ENCODE measurements at places on chromosomes 4 and X.

GRCh38 chr4:153261461-153261860 is 57.2 kb downstream of the TRIM2 start:
- DNase-seq = no peak

DNA sequence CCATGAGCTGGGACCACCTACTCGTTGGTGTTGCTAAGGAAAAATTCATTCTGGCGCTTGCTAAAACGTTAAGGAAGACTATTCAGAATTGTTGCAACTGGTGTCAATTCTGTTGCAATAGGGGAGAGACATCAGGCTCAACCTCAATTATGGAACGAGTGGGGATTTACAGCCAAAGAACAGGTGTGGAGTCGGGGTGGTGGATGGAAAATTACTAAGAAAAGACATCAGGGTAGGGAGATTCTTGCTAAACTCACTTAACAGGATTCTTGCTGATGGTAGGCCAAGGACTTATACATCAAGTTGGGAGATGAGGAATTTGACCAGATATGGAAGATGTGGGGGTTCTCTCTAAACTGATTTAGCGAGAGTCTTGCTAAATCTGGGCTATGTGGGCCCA is 139.7 kb downstream of the TENM3 start:
- no peak for DNase-seq

- no peak for DNase-seq
These were observed 127.7 kb downstream of the SLC7A11 start for GRCh38 chr4:138114434-138114833.

- DNase-seq = no peak
These were observed 700.6 kb upstream of the PITX2 start for GRCh38 chr4:111323496-111323895.

GRCh38 chr4:113976741-113977525 is 2.5 kb downstream of the ARSJ start:
- DNase-seq = no peak

DNA sequence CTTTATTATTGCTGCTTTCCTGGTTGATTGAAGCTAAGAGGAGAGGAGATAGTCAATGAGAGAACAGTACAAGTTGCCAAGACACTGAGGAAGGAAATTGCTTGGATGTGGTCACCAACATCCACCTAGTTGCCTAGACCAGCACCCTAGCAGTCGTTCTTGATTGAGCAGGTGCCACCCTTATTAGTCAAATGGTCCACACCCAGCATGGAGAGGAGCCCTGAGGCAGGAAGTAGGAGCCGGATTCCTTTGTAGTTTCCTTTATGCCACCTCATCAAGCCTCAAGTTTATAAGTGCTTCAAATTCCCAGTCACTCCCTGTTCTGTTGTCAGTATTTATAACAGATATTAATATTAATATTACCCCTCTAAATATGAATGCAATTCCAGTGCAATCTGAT is 19.1 kb downstream of the PAGE2 start:
- DNase-seq = no peak

- DNase-seq = no peak
These were observed 380.8 kb downstream of the TMA16 start for GRCh38 chr4:163875327-163875726.

DNA sequence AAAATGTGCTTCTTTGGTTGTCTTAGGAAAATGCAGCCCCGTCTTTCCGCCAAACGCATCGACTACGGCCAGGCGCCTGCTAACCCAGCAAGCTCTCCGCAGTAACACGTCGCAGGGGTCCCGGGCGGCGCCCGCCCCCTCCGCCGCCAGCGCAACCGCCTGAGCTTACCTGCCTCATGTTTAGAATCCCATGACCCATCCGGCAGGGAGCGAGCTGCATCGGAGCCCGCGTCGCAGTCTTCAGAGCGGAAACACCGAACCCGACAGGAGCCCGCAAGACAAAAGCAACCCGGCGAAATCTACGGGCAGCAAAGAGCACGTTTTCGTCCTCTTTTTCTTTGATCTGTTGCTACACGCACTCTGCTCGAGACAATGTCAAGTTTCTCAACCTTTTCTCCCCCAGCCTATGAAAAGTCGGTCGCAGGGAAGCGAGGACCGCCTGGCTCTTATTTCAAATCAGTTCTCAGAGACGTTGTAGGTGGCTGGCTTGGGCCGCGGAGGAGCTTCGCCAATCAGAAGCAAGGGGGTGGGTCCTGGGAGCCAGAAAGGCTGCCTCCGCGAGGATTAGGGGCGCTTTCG is at the start of gene MID1:
Gene MID1, minus strand, starts transcription at position 465 of the 579 bp plus-strand sequence. CDS start 53,038 bp downstream, outside the sequence.
- DNase-seq = no peak

GRCh38 chrX:41265615-41266014 is 68.3 kb upstream of the DDX3X start:
- DNase-seq = peak; percentile 43

GRCh38 chrX:101749436-101749835 is 89.8 kb upstream of the ARMCX2 start:
- DNase-seq = no peak

- no peak for DNase-seq
These were observed 25.2 kb downstream of the ARX start for GRCh38 chrX:24990535-24990934.

GRCh38 chrX:70166601-70167590 is 10.4 kb upstream of the DGAT2L6 start:
- DNase-seq = no peak

DNA sequence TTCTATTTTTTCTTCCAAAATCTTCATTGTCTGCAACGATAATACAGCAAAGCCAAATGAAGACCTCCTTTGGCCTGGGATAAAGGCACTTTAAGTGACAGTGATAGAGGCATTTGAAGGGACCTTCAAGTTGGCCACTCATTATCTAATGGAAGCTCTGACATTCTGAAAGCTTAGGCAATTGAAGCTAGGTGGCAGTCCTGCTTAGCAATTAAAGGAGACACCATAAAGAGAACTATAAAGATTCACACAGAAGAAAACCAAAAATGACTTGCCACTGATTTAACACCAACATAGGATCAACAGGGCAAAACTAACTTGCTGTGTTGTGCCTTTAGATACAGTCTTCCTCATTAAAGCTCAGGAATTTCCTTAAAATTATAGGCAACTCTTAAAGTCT is 103.3 kb upstream of the TSPAN7 start:
- no peak for DNase-seq

GRCh38 chr4:129233691-129234090 is 137.7 kb downstream of the C4orf33 start:
- no peak for DNase-seq

DNA sequence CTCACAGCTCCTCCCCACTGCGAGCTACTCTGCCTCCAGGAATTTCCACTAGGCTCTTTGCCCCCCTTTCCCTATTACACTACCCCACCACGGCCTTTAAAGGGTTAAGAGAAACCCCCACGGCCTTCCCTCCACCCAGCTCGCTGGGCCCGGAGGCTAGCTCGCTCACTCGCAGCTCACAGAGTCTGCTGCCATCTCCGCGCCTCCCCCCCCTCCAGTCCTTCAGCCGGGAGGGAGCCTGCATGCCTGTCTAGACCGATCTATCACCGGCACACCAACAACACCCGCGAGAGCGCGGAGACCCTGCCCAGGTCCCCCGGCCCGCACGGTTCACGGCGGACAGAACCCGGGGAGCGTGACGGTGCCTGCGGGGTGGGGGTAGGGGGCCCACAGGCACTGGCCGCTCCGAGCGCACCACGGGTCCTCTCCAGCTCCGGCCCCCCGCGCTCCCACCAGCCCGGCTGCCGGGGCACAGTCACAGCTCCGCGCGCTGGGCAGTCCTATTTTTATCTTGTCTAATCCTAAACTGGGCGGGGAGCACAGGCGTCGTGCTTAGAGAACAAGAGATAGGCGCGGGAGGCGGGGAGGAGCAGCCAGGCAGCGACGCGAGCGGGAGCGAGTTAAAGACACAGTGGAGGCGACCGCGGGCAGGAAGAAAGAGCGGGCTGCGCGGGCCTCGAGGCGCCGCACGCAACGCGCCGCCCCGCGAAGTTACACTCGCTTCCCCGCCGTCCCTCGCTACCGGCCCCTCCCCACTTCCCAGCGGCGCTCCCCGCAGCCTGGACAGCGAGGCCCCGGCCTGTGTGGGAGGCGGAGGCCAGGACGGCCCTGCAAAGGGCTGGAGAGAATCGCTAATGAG is 3.5 kb downstream of the BCOR start:
- DNase-seq = no peak

DNA sequence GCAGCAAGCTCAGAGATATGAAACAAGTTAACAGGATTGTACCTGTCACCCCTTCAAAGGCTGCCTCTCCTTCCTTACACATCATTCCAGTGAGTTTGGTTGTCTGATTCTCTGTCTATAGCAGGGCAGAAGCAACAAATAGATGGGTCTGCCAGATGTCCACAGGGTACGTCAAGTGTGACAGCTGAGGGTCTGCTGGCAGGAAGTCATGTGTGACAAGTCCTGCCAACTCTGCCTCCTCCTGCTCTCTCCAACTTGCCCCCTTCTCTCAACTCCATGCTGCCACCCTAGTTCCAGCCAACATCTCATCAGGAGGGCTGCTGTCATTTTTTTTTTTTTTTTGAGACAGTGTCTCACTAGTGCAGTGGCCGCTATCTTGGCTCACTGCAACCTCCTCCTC is 109.2 kb downstream of the NSUN7 start:
- no peak for DNase-seq

DNA sequence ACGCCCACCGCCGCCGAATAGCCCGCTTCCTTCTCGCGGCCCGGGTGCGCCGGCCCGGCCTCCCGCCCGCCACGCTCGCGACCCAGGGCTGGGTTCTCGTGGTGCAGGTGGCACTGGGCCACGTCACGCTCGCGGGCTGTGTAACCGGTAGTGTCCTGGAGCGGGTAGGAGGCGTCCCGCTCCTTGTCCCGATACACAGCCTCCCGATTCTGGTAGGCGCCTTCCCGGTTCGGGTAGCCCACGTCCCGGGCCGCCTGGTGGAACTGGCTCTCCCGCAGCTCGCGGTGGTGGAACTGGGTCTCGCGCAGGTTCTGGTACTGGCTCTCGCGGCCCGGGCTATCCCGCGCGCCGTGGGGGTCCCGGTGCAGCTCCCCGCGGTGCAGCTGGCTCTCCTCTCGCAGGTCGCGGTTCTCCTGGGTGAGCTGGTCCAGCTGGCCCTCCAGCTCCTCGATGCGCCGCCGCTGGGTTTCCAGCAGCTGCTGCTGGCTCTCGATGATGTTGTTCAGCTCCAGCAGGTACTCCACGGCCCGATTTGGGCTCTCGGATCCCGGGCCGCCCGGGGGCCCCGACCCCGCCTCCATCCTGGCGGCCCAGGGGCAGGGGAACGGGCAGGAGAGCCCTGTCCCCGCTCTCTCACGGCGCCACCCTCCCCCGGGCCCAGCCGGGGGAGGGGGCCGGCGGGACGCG is 39.3 kb upstream of the IQSEC2 start:
- peak; percentile 40 for DNase-seq

GRCh38 chr4:139416073-139416673 is 37.7 kb upstream of the RAB33B start:
- DNase-seq = peak; percentile 50

GRCh38 chr4:5467111-5467510 is 241.2 kb downstream of the EVC2 start:
- DNase-seq = no peak

GRCh38 chr4:89906777-89907521 is 12.3 kb downstream of the MMRN1 start:
- no peak for DNase-seq

GRCh38 chr4:152992027-152992426 is 55.9 kb downstream of the FHDC1 start:
- no peak for DNase-seq

Data from CD4-positive, alpha-beta T cell (primary cell).